Eye (tissue), 1 donor: ENCODE measurements at places on chromosomes 2 and 18.

GRCh38 chr2:7825591-7826312, 856.1 kb upstream of the ID2 start:
- no peak for DNase-seq

GRCh38 chr18:51235009-51235789, 37.7 kb upstream of the MEX3C start:
- DNase-seq: peak; percentile 14

DNA sequence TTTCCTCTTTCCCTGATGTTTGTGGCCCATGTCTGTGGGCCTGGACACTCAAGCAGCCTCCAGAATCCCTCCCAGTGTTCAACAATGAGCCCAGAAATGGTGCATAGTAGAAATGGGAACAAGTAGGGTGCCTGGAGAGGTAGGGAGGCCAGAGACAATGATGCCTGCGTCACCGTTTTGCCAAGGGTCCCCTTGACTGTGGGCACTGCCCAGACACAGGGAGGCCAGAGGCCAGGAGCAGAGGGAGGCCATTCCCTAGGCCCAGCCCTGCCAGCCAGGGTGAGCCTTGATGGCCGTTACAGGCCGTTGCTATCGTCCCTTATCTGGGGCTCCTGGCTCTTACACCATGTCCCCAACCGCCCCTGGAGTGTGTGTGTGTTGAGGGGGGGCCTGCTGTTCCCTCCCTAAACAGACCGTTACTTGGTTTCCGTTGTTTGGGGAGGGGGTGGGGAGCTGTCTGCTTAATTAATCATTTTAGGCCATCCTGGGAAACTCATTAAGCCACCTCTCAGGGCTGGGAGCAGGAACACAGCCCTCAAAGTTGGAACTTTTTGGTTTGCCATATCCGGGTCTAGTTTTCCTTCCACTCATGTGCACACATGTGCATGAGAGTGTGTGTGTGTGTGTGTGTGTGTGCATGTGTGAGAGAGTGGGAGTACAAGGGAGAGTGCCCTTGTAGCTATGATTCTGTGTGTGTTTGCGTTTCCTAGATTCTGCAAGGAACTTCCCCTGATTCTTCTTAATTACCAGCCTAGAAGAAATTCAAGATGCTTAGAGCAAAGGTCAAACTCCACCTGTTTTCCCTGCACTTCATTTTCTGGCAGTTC, 135.2 kb upstream of the HAAO start:
- DNase-seq: peak; percentile 87

- peak; percentile 6 for DNase-seq
These were observed 98.7 kb downstream of the FAM210A start for GRCh38 chr18:13627639-13628038.

- DNase-seq: no peak
These were observed 22.3 kb upstream of the RHOB start for GRCh38 chr2:20424300-20425290.
